ENCODE measurements at places on chromosomes 4 and X.

GRCh38 chr4:79869597-79870237, 203.3 kb downstream of the ANTXR2 start:
- no peak for DNase-seq

GRCh38 chr4:144721994-144722393, 76.0 kb downstream of the HHIP start:
- DNase-seq: no peak

DNA sequence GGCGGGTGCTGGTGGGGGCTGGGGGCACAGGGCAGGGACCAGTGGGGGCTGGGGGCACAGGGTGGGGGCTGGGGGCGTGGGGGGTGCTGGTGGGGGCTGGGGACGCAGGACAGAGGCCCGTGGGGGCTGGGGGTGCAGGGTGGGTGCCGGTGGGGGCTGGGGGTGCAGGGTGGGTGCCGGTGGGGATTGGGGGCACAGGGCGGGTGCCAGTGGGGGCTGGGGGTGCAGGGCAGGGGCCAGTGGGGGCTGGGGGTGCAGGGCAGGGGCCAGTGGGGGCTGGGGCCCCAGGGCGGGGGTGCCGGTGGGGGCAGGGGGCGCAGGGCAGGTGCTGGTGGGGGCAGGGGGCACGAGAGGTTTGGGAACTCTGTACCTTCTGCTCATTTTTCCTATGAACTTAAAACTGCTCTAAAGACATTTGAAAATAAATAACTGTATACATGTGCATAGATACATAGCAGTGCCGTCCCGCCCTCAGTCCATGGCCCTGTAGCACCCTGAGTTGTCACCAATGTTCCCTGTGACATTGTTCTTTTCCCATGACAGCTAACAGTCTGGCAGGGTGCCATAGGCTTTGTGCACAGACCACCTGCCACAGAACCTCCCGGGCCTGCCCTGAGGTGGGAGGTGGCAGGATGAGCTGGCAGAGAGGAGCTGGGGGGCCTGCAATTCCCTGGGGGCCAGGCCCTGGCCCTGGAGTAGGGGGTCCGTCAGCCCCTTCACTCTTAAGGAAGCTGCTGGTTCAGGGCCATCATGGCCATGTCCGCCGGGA, 35.6 kb upstream of the ADRA2C start:
- no peak for DNase-seq

- no peak for DNase-seq
Observed at GRCh38 chr4:169416461-169416860, 145.7 kb upstream of the SH3RF1 start.

GRCh38 chr4:169174247-169174646, 96.5 kb downstream of the SH3RF1 start:
- DNase-seq: no peak

DNA sequence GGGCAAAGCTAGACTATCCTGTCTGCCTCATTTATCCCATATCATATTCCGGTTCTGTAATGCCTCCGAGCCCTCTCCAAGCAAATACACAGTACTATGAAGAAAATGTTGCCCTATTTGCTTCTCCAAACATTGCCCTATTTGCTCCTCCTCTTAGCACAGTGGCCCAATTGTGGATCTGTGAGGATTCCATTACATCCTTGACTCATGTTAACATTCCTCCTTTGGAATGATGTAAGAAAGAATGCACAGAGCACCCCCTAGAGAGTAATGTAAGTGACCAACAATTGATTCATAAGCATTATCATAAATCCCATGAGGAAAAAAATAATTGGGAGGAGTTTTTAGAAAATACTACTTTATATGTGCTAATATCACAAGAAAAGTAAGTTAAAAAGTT, 11.3 kb upstream of the BTC start:
- DNase-seq: no peak

DNA sequence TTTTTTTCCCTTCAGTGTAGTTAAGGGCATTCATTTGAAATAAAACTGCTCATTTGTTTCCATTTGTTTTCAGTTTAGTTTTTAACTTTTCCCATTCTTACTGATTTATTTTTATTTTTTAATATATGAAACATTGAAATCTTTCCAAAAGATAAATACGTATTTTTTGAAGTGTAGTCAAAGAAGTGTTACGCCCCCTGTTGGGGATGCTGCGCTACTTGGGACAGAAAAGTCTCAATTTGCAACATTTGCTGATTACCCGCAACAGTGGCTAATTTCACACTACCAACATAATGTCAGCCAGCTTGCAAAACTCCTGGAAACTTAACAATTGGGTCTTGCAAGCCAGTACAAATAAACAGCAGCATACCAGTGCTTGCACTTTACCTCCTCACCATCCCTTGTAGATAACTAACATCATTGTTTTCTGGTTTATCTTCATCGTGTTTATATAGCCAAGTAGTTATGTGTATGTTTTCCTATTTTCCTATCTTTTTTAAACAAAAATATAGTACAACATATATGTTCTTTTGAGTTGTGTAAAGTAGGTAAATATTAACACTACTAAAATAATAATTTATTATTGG, 158.6 kb downstream of the STPG2 start:
- no peak for DNase-seq

DNA sequence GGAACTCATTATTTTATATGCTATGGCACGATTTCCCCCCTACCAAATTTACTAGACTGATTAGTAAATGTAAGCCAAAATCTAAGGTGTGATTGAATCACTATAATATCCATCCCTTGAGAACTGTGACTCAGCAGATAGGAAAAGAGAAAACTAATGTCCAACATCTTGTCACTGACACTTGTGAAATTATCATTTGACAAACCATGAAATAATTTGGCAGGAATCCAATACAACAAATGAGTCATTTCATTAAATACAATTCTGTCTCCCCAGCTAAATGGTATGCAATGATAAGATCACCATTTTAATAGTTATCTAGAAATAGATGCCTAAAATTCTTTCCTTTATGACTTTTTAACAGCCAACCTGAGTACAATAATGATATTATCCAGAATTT, 462.3 kb downstream of the DMD start:
- no peak for DNase-seq

- no peak for DNase-seq
Observed at GRCh38 chrX:27660878-27661277, 70.7 kb downstream of the DCAF8L2 start.

GRCh38 chr4:177001271-177002175, 208.8 kb upstream of the VEGFC start:
- DNase-seq: no peak

DNA sequence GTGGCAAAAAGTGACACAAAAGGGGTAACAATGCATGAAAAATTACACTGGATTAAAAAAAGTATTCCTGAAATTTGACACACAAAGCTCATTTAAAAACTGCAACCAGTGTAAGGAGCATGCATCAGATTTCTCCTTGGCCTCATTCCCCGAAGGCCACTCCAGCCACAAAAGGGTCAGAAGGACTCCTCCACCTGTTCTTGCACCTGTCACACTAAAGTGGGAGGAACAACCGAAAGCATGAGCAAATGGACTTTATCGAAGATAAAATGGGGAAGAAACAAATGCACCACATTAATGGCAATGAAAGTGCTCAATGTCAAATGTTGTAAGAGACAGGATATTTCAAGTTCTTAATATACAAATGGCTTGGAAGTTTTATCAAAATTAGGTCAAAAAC, 88.2 kb downstream of the ADGRA3 start:
- DNase-seq: peak; percentile 28

- DNase-seq: no peak
Observed at GRCh38 chr4:169675825-169676224, 55.4 kb downstream of the CLCN3 start.

DNA sequence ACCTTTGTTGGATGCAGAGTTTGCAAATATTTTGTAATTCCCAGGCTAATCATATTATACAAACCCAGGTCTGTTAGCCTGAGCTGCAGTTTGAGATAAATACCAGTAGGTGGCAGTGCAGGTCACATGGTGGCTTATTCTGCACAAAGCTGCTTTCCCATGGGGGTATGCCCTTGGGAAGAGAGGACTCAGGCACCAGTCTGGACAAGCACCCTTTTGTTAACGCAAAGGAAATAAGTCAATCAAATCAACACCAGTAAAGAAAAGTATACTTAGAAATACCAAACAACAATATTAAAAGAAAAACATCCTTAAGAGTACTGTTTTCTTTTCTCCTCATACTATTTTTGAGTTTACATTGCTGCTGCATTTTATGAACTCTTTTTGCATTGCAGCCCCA, 389.0 kb upstream of the ZFP42 start:
- DNase-seq: no peak

DNA sequence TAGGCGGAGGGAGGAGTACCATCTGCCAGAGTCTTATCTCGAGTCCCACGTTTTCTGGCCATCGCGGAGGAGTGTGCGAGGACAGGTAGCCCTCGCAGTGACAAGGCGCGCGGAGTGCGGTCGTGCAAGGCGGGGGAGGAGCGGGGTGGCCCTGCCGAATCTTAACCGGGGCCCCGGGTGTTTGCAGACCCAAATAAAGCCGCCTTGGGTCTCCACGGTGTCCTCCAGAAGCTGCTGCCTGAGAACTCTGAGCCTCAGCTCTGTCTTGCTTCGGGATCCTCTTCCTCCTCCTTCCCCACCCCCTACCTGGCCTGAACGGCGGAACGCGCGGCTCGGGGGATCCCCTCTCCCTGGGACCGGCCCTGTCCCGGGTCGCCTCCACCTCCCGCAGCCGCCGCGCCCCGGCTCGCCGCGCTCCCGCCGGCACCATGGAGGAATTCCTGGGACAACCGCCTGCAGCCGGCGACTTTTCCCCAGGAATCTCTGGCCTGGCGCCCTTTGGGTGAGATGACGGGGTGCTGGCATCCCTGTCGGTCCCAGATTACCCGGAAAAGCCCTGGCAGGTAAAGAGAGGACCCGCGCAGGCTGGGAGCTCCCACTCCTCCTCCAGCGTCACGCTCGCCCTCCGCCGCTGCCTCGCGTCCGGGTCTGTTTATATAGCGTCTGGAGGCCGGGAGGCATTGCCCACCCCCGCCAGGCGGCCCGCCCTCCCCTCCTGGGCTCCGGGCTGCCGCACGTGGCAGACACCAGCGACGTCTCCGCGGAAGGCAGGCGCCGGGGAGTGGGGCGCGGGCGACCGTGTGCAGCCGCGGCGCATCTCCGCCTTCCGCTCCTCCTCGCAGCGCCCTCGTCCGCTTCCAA, at the start of gene GALNTL6:
Gene GALNTL6, plus strand, starts transcription at position 740 of the 861 bp plus-strand sequence.
- DNase-seq: no peak

DNA sequence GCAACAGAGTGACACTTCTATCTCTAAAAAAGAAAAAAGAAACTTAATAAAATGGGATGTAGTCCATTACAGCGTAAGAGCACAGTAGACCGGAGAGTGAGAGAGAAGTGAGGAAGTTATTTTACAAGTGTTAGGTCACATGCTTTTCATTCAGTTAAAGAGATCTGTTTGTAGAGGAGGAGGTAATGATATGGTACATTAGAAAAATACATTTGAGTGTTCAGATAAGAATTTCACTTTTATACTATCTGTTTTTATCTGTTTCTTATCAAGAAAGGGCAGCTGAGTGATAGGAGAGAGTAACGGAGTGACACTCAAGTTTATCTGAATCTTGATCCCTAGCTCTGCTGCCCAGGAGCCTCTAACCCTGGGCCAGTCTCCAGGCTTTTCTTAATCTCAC, 38.9 kb downstream of the FNIP2 start:
- DNase-seq: no peak

DNA sequence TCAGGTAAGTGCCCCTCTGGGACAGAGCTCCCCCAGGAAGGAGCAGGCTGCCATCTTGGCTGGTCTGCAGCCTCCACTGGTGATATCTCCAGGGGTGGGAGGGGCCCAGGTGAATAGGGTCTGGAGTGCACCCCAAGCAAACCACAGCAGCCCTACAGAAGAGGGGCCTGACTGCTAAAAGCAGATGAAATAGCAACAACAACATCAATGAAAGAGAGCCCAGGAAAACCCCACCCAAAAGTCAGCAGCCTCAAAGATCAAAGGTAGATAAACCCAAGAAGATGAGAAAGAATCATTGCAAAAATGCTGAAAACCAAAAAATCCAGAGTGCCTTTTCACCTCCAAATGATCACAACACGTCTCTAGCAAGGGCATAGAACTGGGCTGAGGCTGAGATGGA, 92.5 kb upstream of the PAGE3 start:
- no peak for DNase-seq

DNA sequence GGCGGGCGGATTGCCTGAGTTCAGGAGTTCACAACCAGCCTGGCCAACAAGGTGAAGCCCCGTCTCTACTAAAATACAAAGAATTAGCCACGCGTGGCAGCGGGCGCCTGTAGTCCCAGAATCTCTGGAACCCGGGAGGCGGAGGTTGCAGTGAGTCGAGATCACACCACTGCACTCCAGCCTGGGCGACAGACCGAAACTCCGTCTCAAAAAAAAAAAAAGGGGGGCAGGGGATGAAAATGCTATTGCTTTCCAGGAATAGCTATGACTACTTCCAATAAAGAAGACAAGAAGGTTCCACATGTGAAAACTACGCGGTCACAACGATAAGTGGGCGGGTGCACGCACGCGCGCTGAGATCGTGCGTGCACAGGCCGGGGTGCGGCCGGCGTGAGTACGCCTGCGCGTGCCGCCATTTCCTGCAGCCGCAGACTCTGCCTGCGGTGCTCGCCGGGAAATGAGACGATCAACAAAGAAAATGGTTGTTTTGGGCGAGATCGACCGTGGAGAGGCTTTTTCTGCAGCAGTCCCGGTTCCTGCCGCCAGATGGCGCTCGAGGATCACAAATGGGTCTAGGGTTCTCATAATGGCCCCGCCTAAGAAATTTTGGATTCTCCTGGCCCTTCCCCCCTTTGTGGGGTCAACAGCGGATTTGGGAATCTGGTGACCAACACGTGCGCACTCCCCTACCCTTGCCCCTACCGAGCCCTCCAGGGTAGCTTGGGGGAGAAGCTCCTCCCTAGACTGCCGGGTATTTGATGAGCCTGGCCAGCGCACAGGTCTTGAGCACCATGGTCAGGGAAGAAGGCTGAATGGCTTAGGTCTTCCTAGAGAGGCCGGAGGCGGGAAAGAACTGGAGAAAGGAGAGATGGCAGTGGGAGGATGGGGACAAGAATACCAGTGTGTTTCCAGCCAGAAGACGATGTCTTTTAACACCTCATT, 35.1 kb downstream of the PNMA5 start:
- DNase-seq: peak; percentile 79

DNA sequence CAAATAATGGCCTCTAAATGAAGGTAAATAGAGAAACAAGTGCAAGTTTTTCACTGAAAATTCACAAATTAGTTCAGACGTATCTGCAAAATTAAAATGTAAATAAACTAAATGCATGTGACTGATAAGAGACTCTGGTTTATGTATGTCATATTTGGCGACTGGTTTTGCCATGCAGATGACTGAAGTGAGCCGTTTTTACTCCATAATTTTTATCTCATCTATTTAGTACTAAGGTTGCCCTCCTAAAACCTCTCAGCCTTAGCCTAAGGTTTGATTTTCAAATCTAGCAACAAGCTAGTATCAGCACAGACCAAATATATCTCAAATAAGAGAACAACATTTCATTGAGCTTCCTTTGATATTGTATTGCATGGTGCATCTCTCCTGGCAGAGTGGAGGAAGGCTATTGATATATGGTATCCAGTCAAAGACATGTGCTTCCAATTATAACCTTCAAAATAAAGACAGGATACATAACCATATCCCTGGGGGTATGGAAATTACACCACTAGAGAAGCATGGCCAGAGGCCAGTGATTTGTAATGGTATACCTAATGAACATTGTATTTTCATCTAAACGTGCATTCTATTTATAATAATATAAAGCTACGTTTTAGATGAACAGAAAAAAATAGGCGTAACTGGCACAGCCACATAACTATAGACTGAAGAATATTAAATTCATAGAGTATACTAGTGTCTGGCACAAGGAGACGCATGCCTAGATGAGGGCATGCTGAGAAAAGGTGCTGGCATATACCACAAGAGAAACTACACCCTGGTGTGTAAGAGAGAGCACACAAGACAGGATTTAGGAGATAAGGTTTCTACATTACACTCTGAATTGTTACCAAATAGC, 392.6 kb upstream of the INTU start:
- no peak for DNase-seq
